ENCODE measurements at places on chromosomes 5 and 9.

DNA sequence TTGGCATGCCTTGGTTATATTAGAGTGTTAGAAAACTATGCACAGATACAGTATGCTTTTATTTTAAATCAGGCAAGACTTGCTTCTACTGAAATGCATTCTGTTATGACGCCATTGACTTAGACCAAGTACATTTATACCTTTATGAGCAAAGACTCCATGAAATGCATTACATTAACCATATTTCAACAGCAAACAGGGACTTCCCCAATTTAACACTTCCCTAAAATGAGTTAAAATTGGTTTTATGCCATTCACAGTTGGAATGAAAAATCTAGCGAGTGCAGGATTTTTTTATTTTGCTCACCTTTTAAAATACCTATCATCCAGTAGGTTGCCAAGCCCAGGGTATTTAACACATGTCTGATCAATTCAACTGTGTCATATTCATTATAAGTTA is 272.1 kb upstream of the IZUMO3 start:
- no peak for ATAC-seq
- no peak overlapping the region for H3K4me3 ChIP-seq
- H3K27me3 ChIP-seq, result no peaks in the 10 kb centered on the region

GRCh38 chr5:109506556-109506955 is 96.8 kb upstream of the PJA2 start:
- peaks cover 15% of the 10 kb centered on the region for H3K27me3 ChIP-seq
- no peaks in the 10 kb centered on the region for H3K36me3 ChIP-seq
- ATAC-seq, result no peak
- no peaks in the 10 kb centered on the region for H3K4me1 ChIP-seq

- H3K4me1 ChIP-seq, result no peaks in the 10 kb centered on the region
- no peak for ATAC-seq
- H3K36me3 ChIP-seq, result no peaks in the 10 kb centered on the region
- H3K27ac ChIP-seq, result no peak overlapping the region
Measured at GRCh38 chr5:118033686-118034338, 954.5 kb downstream of the DTWD2 start.

GRCh38 chr5:16520841-16521240 is 55.2 kb upstream of the ZNF622 start:
- H3K27ac ChIP-seq, result no peak overlapping the region
- no peaks in the 10 kb centered on the region for H3K36me3 ChIP-seq
- H3K4me1 ChIP-seq, result no peaks in the 10 kb centered on the region
- H3K4me3 ChIP-seq, result no peak overlapping the region

- no peaks in the 10 kb centered on the region for H3K36me3 ChIP-seq
- no peak for ATAC-seq
- H3K27me3 ChIP-seq, result peaks cover 7% of the 10 kb centered on the region
- no peak overlapping the region for H3K4me3 ChIP-seq
- H3K4me1 ChIP-seq, result no peaks in the 10 kb centered on the region
Measured at GRCh38 chr9:121478816-121479676, 20.6 kb downstream of the GGTA1 start.
